Activated T-cell treated with anti-CD3 and anti-CD28 coated beads, Interleukin-2, amount 50 U/mL, for 4 hours (primary cell): ENCODE measurements at places on chromosomes 4 and X.
A peak's percentile ranks its signal among the peaks of the same experiment; 100 is the strongest.

DNA sequence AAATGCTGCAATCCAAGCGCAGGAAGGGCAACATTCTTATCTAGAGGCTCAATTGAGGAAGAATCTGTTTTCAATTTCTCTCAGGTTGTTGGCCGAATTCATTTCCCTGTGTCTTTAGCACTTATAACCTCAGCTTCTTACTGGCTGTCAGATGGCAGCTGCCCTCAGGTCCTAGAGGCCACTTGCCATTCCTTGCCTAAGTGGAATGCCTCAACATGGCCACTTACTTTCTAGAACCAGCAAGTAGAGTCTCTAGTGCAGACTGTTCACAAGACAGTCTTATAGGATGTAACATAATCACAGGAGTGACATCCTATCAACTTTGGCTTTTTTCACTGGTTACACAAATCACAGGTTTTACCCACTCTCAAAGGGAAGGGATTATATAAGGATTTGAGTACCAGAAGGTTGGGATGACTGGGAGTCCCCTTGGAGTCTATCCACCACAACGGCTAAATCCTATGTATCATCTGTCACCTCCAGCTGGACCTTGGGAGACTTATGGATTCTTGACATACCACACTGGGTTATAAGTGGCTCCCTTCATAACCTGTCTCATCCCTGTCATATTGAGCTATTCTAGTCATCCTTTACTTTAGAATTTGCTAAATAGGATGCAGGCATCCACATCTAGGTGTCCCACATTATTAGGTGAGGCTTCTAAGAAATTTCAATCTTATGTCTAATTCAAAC, 297.9 kb upstream of the CTSO start:
- no peak for DNase-seq

DNA sequence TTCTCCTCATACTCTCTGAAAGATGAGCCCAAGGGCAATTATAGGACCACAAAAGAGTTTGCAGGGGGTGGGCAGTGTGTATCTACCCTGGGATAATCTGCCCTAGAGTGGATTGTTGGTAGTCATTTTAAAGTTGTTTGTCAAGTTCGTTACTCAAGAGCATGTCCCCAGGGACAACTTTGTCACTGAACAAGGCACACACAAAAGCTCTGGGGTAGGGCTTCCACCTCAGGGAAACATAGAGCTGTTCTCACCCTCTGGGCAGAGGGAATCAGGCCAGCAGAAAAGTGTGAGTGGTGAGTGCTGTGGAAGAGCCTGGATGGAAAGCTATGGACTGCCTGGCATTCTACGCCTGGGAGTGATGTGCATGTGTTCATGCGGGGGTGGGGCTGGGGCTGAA, 23.3 kb upstream of the LEF1 start:
- no peak for DNase-seq

- no peak for DNase-seq
These were observed 358.3 kb upstream of the BOD1L1 start for GRCh38 chr4:13985837-13986236.

GRCh38 chr4:84417997-84418709, 80.9 kb downstream of the NKX6-1 start:
- no peak for DNase-seq

DNA sequence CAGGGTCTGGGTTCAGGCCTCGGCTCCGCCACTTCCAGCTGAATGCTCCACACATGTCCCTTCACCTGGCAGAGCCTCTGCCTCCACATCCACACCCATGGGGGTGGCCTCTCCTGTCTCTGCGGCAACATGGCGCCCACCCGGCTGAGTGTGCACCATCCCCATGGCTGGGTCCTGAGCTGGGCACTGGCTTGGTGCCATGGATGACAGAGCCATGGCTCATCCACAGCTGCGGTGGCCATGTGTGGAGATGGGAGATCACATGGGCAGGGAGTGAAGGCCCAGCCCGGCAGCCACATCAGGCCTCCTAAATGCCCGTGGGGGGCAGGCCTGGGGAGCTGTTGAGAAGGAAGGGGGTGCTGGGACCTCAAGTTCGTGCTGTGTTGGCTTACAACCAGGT, 213.7 kb downstream of the AFAP1 start:
- no peak for DNase-seq

GRCh38 chrX:38627683-38628082, 66.3 kb downstream of the TSPAN7 start:
- DNase-seq = no peak

DNA sequence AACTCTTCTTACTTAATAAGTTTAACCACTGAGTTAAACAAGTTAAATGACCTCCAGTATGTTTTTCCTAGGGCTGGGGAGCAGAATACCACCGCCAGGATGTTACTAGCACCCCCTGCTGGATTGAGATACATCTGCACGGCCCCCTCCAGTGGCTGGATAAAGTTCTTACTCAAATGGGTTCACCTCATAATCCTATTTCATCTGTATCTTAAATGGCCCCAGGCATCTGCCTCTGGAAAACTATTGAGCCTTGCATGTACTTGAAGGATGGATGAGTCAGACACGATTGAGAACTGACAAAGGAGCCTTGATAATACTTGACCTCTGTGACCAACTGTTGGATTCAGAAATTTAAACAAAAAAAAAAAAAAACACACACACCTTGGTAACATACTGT, 61.5 kb upstream of the MMAA start:
- peak; percentile 40 for DNase-seq

- no peak for DNase-seq
These were observed 64.5 kb upstream of the CLDN34 start for GRCh38 chrX:9902656-9903055.

- DNase-seq = no peak
These were observed 45.9 kb upstream of the NUDT6 start for GRCh38 chr4:122968227-122968812.

DNA sequence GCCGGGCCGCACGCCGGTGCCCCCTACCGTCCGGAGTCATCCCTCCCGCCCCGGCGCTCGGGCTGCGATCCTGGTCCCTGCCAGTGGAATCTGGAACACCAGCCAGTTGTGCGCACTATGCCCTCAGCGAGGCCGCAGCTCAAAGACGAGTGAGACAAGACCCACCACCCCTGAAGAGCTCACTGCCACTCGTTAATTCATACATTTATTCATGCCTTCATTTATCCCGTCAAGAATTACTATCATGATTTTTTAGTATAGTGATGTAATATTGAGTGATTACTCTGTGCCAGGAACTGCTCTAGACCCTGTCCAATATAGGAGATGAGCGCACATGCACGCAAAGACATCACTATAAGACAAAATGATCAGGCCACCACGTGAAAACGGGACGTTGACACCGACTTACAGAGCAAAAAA, 247 bp upstream of the PPA2 start:
- peak; percentile 76 for DNase-seq

DNA sequence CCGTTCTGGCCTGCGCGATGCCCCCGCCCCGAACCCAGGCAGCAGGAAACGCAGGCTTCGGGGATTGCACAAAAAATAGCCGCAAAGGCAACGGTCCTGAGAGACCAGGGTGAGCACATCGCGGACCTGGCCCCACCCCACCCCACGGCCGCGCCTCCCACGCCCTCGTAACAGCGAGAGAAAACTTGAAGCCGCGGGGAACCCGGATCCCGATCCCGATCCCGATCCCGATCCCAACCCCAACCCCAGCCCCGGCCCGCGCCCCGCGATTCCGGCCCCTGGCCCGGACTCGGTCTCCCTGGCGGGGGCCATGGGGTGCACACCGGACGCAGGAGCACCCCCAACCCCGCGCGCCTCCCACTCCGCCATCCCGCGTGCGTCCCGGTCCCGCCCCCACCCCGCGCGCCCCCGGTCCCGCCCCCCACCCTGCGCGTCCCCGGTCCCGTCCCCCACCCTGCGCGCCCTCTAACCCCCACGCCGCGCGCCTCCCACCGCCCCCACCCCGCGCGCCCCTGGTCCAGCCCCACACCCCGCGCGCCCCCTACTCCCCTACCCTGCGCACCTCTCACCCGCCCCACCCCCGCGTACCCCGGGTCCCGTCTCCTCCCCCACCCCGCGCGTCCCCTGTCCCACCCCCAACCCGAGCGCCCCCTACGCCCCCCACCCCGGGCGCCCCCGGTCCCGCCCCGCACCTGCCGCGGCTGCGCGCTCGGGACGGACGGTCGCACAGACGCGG, 29.0 kb downstream of the NOP14 start:
- DNase-seq = peak; percentile 45
